ENCODE measurements at places on chromosomes 13 and 19.

DNA sequence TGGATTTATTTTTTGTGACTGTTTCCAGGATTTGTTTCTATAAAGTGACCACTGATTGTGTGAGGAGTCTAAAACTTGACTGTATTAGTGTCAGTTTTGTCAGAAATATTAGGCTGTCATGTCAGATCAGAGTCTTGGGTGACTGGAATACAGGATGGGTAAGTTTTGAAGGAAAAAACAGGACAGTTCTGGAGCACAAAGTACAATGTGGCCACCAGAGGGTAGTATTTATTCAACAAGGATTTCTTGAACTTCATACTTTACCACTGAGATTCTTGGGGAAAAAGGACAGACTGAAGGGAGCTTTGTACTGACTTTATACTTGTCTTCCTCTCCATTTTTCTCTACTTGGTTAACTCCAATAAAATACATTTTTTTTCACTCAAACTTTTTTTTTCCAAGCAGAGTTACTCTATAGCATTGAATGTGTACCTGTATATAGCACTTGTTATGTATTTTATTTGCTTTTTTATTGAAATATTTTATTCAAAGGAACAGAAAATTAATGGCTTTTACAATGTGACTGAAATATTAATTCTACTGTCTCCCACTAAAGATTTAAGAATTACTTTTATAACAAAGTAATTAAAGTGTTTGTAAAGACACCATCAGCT, 51.1 kb downstream of the LMO7 start:
- H3K4me3 ChIP-seq: no peak overlapping the region
- peaks cover 13% of the 10 kb centered on the region for H3K4me1 ChIP-seq
- peaks cover 2% of the 10 kb centered on the region for H3K36me3 ChIP-seq
- H3K27me3 ChIP-seq: no peaks in the 10 kb centered on the region

DNA sequence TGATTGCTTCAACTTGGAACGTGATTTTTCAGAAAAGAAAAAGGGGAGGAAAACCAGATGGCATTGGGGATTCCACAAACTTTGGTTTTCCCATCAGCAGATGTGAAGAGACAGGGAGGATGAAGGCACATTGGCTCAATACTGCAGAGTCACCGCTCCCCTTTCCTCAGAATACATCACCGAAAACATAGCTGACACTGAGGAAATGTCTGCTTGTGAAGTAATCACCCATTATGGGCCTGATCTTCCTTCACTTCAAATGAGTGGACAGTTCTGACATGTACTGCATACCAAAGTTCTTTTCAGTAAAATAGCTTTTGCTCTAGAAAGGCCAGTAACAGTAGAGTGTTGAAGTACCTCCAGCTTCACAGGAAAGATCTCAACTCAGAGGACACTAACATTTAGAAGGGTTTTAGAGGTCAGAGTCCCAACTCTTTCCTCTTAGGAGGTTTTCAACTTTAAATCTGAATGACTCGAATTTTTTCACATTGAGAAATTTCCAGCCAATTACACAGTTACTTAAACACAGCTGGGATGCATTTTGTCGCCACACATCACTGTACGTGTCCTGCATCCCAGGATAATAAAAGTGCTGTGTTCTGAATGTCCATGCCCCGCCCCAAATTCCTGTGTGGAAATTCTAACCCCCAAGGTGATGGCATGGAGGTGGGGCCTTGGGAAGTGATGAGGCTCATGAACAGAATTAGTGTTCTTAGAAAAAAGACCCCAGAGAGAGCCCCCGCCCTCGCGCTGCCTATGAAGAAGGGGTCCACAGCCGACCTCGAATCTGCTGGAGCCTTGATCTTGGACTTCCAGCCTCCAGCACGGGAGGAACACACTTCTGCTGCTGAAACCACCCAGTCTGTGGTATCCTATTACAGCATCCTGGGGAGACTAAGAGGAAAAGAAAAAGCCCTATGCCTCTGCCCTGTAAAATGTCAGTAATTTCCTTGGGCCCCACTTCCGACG, 77.7 kb downstream of the COL4A1 start:
- peaks cover 41% of the 10 kb centered on the region for H3K4me1 ChIP-seq
- no peak for DNase-seq
- no peaks in the 10 kb centered on the region for H3K36me3 ChIP-seq
- H3K27ac ChIP-seq: peak overlapping the region; percentile 11

DNA sequence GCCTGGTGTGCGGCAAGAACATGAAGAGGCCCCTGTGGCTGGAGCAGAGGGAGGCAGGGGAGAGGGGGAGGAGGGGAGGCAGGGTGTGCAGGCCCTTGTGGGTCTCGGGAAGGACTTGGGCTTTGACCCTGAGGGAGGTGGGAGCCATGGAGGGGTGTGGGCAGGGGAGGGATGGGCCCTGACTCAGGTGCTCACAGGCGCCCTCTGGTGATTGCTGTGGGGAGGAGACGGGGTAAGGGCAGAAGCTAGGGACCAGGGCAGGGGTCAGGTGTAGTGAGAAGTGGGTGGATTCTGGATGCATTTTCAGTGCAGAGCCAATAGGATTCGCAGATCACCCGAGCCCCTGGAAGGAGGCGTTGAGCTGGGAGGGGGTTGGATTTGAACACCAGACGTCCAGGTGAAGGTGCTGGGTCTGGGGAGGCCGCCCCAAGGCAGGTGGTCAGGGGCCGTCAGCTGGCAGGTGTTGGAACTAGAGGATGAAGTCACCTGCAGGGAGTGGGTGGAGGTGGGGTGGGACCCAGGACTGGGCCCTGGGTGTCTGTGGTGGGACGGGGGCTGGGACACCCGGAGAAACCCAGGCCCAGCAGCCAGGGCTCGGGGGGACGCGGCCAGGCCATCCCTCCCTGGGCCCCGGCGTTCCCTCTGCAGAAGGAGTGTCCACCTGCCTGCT, 185.4 kb downstream of the KDM4B start:
- H3K4me3 ChIP-seq: no peak overlapping the region
- no peak overlapping the region for H3K27ac ChIP-seq
- no peaks in the 10 kb centered on the region for H3K27me3 ChIP-seq

DNA sequence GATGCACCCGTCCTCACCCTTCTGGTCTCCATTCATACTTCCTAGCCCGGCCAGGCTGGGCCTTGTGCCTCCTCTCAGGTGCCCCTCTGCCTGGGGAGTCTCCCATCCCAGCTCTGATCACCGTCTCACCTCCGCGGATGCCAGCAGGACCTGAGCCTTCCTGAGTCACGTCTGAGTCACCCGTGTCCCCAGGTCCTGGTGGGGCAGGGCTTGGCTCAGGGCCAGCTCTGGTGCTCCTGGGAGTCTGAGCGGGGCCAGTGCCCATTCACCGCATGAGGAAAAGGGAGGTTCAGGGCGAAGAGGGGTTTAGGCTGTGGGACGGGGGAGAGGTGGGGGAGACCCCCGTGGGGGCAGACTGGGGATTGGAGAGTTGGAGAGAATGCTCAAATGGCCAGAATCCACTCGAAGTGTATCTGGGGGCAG, 593 bp downstream of the ATP8B3 start:
- no peaks in the 10 kb centered on the region for H3K27me3 ChIP-seq
- H3K36me3 ChIP-seq: peaks cover 12% of the 10 kb centered on the region
- peak overlapping the region; percentile 71 for H3K4me3 ChIP-seq
- H3K4me1 ChIP-seq: no peaks in the 10 kb centered on the region
- DNase-seq: peak; percentile 66

DNA sequence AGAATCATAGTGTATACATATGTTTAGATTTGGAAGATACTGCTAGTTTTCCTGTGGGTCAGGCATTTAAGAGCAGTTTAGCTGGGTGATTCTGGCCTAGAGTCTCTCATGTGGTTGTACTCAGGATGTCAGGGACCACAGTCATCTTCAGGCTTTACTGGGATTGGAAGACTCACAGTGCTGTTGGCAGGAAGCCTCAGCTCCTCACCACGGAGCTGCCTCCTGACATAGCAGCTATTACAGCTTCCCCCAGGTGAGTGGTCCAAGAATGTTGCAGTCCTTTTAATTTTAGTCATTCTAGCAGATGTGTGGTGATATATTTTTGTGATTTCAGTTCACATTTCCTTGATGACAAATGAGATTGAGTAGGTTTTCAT, 16.9 kb upstream of the GPR18 start:
- peaks cover 3% of the 10 kb centered on the region for H3K36me3 ChIP-seq
- no peaks in the 10 kb centered on the region for H3K27me3 ChIP-seq
- no peaks in the 10 kb centered on the region for H3K4me1 ChIP-seq
- no peak for DNase-seq
- H3K27ac ChIP-seq: no peak overlapping the region

GRCh38 chr13:46160471-46161066, 21.4 kb downstream of the LCP1 start:
- H3K4me1 ChIP-seq: no peaks in the 10 kb centered on the region
- DNase-seq: peak; percentile 75
- no peaks in the 10 kb centered on the region for H3K27me3 ChIP-seq
- no peak overlapping the region for H3K4me3 ChIP-seq
- H3K27ac ChIP-seq: no peak overlapping the region

GRCh38 chr19:19270749-19271571, 2.1 kb downstream of the TM6SF2 start:
- no peak overlapping the region for H3K27ac ChIP-seq
- no peaks in the 10 kb centered on the region for H3K27me3 ChIP-seq

- H3K4me1 ChIP-seq: peaks cover 2% of the 10 kb centered on the region
- H3K27me3 ChIP-seq: no peaks in the 10 kb centered on the region
- H3K4me3 ChIP-seq: no peak overlapping the region
- no peak overlapping the region for H3K27ac ChIP-seq
Measured at GRCh38 chr13:112674412-112675365, 15.1 kb upstream of the ATP11A start.

DNA sequence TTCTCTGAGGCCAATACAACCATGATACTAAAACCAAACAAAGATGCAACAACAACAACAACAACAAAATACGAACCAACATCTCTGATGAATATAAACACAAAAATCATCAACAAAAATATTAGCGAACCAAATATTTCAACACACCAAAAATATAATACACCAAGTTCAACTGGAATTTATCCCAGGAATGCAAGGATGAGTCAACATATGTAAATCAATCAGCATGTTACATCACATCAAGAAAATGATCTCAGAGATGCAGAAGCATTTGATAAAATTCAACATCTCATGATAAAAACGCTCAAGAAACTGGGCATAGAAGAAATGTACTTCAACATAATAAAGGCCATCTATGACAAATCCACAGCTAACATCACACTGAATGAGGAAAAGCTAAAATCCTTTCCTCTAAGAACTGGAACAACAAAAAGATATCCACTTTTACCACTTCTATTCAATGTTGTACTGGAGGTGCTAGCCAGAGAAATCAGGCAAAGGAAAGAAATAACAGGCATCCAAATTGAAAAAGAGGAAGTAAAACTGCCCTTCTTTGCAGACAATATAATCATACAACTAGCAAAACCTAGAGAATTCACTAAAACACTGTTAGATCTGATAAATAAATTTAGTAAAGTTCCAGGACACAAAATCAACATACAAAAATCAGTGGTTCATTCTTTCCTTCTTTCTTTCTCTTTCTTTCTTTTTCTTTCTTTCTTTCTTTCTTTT, 2448.7 kb upstream of the PCDH20 start:
- no peaks in the 10 kb centered on the region for H3K36me3 ChIP-seq
- H3K27ac ChIP-seq: no peak overlapping the region
- no peaks in the 10 kb centered on the region for H3K4me1 ChIP-seq
- no peaks in the 10 kb centered on the region for H3K27me3 ChIP-seq
- no peak overlapping the region for H3K4me3 ChIP-seq

GRCh38 chr19:34835631-34836351, 62.8 kb upstream of the ZNF599 start:
- no peaks in the 10 kb centered on the region for H3K4me1 ChIP-seq
- H3K27me3 ChIP-seq: no peaks in the 10 kb centered on the region
- DNase-seq: no peak

- H3K27me3 ChIP-seq: no peaks in the 10 kb centered on the region
- H3K4me3 ChIP-seq: no peak overlapping the region
- H3K4me1 ChIP-seq: peaks cover 6% of the 10 kb centered on the region
- no peak overlapping the region for H3K27ac ChIP-seq
- peaks cover 9% of the 10 kb centered on the region for H3K36me3 ChIP-seq
- no peak for DNase-seq
Measured at GRCh38 chr19:34774857-34775256, 1.8 kb upstream of the ZNF599 start.

GRCh38 chr13:20803180-20803965, 29.6 kb upstream of the EEF1AKMT1 start:
- no peaks in the 10 kb centered on the region for H3K27me3 ChIP-seq
- H3K4me3 ChIP-seq: no peak overlapping the region
- H3K27ac ChIP-seq: no peak overlapping the region
- DNase-seq: no peak
- H3K4me1 ChIP-seq: no peaks in the 10 kb centered on the region
- peaks cover 25% of the 10 kb centered on the region for H3K36me3 ChIP-seq

- peaks cover 51% of the 10 kb centered on the region for H3K36me3 ChIP-seq
- no peak overlapping the region for H3K27ac ChIP-seq
- H3K27me3 ChIP-seq: no peaks in the 10 kb centered on the region
- no peak for DNase-seq
- no peaks in the 10 kb centered on the region for H3K4me1 ChIP-seq
- H3K4me3 ChIP-seq: no peak overlapping the region
Measured at GRCh38 chr13:33828431-33829129, 10.6 kb downstream of the RFC3 start.

- no peaks in the 10 kb centered on the region for H3K36me3 ChIP-seq
- peak; percentile 8 for DNase-seq
- no peak overlapping the region for H3K4me3 ChIP-seq
Measured at GRCh38 chr19:33703821-33704220, 82.1 kb downstream of the CHST8 start.

GRCh38 chr13:78806457-78806856, 147.5 kb upstream of the OBI1 start:
- no peak overlapping the region for H3K4me3 ChIP-seq
- H3K36me3 ChIP-seq: no peaks in the 10 kb centered on the region
- no peak overlapping the region for H3K27ac ChIP-seq
- H3K4me1 ChIP-seq: no peaks in the 10 kb centered on the region
- DNase-seq: no peak

- H3K4me3 ChIP-seq: no peak overlapping the region
- no peak for DNase-seq
- H3K27ac ChIP-seq: peak overlapping the region; percentile 87
- H3K27me3 ChIP-seq: no peaks in the 10 kb centered on the region
- H3K36me3 ChIP-seq: no peaks in the 10 kb centered on the region
Measured at GRCh38 chr13:44068737-44069136, 189.0 kb downstream of the LACC1 start.

- no peak overlapping the region for H3K27ac ChIP-seq
- no peak overlapping the region for H3K4me3 ChIP-seq
- H3K36me3 ChIP-seq: peaks cover 57% of the 10 kb centered on the region
- no peak for DNase-seq
Measured at GRCh38 chr19:40081411-40081810, 9.3 kb downstream of the ZNF780A start.

DNA sequence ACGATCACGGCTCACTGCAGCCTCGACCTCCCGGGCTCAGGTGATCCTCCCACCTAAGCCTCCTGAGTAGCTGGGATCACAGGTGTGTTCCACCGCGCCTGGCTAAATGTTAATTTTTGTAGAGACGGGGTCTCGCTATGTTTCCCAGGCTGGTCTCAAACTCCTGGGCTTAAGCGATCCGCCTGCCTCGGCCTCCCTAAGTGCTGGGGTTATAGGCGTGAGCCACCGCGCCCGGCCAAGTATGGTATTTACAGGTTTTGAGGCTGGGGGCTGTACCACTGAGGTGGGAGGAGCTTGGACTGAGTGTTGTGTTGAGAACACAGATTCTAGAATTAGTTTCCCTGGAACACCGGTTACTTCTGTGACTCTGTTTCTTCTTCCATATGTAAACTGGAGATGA, 452 bp upstream of the PPM1N start:
- no peaks in the 10 kb centered on the region for H3K27me3 ChIP-seq
- no peak for DNase-seq
- H3K36me3 ChIP-seq: no peaks in the 10 kb centered on the region
- no peak overlapping the region for H3K27ac ChIP-seq
- H3K4me1 ChIP-seq: peaks cover 3% of the 10 kb centered on the region

Measured in SK-N-SH (cell line).